ENCODE measurements at places on chromosomes 2 and 18.

- no peaks in the 10 kb centered on the region for H3K27me3 ChIP-seq
- no peak overlapping the region for H3K27ac ChIP-seq
- H3K4me1 ChIP-seq = peaks cover 4% of the 10 kb centered on the region
- H3K4me3 ChIP-seq = no peak overlapping the region
- H3K36me3 ChIP-seq = no peaks in the 10 kb centered on the region
These were observed 204.6 kb downstream of the SH3RF3 start for GRCh38 chr2:109333414-109334210.

DNA sequence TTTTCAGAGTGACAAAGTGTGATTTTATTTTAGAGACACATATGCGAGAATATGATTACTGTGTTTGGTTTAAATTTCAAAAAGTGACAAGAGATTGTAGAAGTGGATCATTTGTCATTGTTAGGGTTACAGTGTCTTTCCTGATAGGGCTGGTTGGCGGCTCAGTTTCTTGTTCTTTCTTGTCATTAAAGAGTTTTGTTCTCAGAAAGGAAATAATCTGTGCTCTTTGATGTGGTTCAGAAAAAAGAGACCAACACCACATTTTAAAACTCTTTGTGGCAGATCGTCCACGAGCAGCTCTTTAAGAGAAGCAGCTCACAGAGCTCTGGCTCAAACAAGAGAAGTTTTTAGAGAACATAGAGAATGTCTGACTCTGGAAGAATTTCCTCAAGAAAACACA lies 45.6 kb upstream of the ZNF532 start:
- H3K4me3 ChIP-seq = no peak overlapping the region
- H3K4me1 ChIP-seq = no peaks in the 10 kb centered on the region

DNA sequence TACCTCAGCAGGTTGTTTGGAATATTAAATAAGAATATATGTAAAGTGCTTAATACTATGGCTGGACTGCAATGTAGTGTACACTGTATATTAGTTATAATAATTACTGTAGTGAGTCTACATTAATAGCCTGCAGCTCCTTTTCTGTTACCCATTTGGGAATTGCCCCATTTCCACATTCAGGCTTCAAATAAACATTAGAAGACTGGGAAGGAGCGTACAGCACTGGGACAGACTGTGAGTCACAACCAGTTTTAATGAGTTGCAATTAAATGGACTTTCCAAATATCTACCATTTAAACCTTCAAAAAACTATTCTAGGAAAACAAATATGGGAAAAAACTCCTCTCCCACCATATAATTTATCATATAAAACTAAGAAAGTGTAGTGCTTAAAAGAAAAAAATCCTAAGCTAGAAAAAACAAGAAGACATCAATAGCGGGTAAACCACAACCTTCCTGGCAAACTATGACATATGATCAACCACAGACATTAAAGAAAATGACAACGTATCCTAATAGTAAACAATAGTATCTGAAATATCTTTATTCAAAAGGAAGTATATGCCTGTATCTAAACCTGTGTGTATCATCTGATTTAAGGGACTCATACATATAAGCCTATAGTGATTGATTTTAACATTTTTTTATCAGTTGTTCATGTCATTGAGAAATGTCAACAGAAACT lies 86.1 kb downstream of the TRIP12 start:
- H3K27ac ChIP-seq = no peak overlapping the region
- no peaks in the 10 kb centered on the region for H3K27me3 ChIP-seq
- peaks cover 12% of the 10 kb centered on the region for H3K36me3 ChIP-seq
- no peak overlapping the region for H3K4me3 ChIP-seq
- no peaks in the 10 kb centered on the region for H3K4me1 ChIP-seq
- DNase-seq = no peak

- no peak overlapping the region for H3K4me3 ChIP-seq
- no peaks in the 10 kb centered on the region for H3K27me3 ChIP-seq
- no peaks in the 10 kb centered on the region for H3K36me3 ChIP-seq
- H3K27ac ChIP-seq = no peak overlapping the region
These were observed 45.9 kb upstream of the REG3G start for GRCh38 chr2:78979380-78980151.

GRCh38 chr2:2777213-2777612 lies 446.1 kb upstream of the MYT1L start:
- H3K36me3 ChIP-seq = no peaks in the 10 kb centered on the region
- H3K4me1 ChIP-seq = no peaks in the 10 kb centered on the region
- no peak overlapping the region for H3K4me3 ChIP-seq
- no peaks in the 10 kb centered on the region for H3K27me3 ChIP-seq

- DNase-seq = no peak
- peaks cover 14% of the 10 kb centered on the region for H3K4me1 ChIP-seq
- no peaks in the 10 kb centered on the region for H3K36me3 ChIP-seq
- H3K27ac ChIP-seq = no peak overlapping the region
These were observed 85.5 kb upstream of the CYP26B1 start for GRCh38 chr2:72233211-72233610.

- no peaks in the 10 kb centered on the region for H3K27me3 ChIP-seq
- no peak for DNase-seq
These were observed 313.5 kb upstream of the SLC39A10 start for GRCh38 chr2:195343540-195343939.

DNA sequence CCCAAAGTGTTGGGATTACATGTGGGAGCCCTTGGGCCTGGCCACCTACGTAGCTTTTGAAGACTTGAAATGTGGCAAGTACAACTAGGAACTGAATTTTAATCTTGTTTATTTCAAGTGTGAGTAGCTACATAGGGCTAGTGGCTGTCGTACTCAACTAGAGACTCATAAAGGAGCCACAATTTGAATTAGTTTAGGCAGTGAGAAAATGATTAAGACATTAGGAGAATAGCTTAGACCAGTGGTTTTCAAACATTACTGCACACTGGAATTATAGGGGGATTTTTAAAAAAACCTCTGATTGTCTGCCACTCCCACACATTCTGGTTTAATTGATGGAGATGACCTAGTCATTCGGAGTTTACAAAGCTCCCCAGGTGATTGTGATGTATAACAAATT lies 127.1 kb downstream of the FMNL2 start:
- DNase-seq = no peak
- H3K4me1 ChIP-seq = peaks cover 25% of the 10 kb centered on the region
- no peaks in the 10 kb centered on the region for H3K27me3 ChIP-seq

GRCh38 chr2:217361483-217361880 lies 501.6 kb upstream of the TNP1 start:
- H3K4me3 ChIP-seq = no peak overlapping the region
- peak overlapping the region; percentile 81 for H3K27ac ChIP-seq
- no peaks in the 10 kb centered on the region for H3K36me3 ChIP-seq
- peaks cover 47% of the 10 kb centered on the region for H3K4me1 ChIP-seq
- peaks cover 4% of the 10 kb centered on the region for H3K27me3 ChIP-seq

- no peaks in the 10 kb centered on the region for H3K27me3 ChIP-seq
- no peak overlapping the region for H3K4me3 ChIP-seq
- no peak overlapping the region for H3K27ac ChIP-seq
- H3K4me1 ChIP-seq = no peaks in the 10 kb centered on the region
- DNase-seq = no peak
- no peaks in the 10 kb centered on the region for H3K36me3 ChIP-seq
These were observed 96.8 kb downstream of the UXS1 start for GRCh38 chr2:106097038-106098000.

DNA sequence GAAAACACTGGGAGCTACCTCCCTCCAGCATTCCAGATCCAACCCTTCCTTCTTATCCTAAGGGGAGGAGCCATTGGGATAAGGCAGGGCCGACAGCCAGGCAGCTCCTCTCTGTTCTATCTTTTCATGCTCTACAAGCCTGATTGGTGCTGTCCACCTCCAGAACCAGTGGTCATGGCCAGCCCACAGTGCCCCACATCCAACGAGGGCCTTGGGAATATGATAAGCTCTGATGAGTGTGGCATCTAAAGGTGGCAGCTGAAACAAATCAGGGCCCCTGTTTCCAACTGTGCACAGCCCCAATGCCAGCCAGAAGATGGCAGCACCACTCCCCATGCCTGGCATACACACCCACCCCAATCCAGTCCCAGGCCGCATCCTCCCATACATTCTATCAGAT lies 329.3 kb downstream of the C1D start:
- no peaks in the 10 kb centered on the region for H3K4me1 ChIP-seq
- DNase-seq = no peak
- no peak overlapping the region for H3K27ac ChIP-seq
- no peak overlapping the region for H3K4me3 ChIP-seq
- no peaks in the 10 kb centered on the region for H3K27me3 ChIP-seq
- H3K36me3 ChIP-seq = no peaks in the 10 kb centered on the region

DNA sequence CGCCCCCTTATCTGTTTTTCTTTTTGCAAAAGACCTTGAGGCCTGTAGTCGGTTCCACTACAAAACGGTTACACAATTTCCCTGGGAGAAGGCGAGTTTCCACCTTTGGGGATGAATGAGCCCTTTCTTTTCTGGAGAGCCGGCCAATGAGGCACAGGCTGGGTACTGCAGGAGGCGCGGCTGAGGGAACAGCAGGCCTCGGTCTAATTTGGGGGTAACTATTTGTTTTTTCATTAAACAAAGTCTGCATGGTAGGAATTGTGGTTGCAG lies 129.2 kb downstream of the MYCN start:
- DNase-seq = no peak
- no peaks in the 10 kb centered on the region for H3K4me1 ChIP-seq
- no peak overlapping the region for H3K27ac ChIP-seq
- H3K27me3 ChIP-seq = no peaks in the 10 kb centered on the region
- H3K36me3 ChIP-seq = no peaks in the 10 kb centered on the region

GRCh38 chr18:46672062-46672970 lies 15.3 kb upstream of the LOXHD1 start:
- no peak overlapping the region for H3K27ac ChIP-seq
- no peaks in the 10 kb centered on the region for H3K4me1 ChIP-seq
- no peak overlapping the region for H3K4me3 ChIP-seq
- DNase-seq = no peak

- H3K27ac ChIP-seq = peak overlapping the region; percentile 95
- peaks cover 10% of the 10 kb centered on the region for H3K4me1 ChIP-seq
- peak overlapping the region; percentile 63 for H3K4me3 ChIP-seq
- H3K36me3 ChIP-seq = no peaks in the 10 kb centered on the region
- no peaks in the 10 kb centered on the region for H3K27me3 ChIP-seq
These were observed 1.3 kb downstream of the PGAP1 start for GRCh38 chr2:196925051-196925767.

DNA sequence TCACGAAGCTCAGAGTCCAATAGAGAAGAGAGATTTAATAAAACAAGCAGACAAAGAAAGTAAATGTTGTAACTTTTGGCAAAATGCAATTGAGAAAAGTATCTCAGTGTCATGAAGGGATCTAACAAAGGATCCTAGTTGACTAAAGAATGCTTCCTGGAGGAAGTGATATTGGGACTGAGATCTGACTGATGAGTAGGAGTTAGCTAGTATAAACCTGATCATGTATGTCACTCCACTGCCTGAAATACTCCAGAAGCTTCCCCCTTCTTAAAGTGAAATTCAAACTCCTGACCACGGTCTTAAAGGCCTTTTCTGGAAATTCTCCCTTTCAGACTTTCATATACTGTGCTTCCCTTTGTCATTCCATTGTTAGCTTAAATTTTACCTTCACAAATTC lies 1102.4 kb upstream of the ZEB2 start:
- H3K27me3 ChIP-seq = no peaks in the 10 kb centered on the region
- no peaks in the 10 kb centered on the region for H3K4me1 ChIP-seq
- DNase-seq = no peak
- H3K27ac ChIP-seq = no peak overlapping the region
